ENCODE measurements at places on chromosomes 2 and 18.
A peak's percentile ranks its signal among the peaks of the same experiment; 100 is the strongest.

- DNase-seq = peak; percentile 52
These were observed 540.1 kb downstream of the NRXN1 start for GRCh38 chr2:50491541-50492476.

GRCh38 chr2:150391779-150392178, 95.7 kb downstream of the RND3 start:
- no peak for DNase-seq

DNA sequence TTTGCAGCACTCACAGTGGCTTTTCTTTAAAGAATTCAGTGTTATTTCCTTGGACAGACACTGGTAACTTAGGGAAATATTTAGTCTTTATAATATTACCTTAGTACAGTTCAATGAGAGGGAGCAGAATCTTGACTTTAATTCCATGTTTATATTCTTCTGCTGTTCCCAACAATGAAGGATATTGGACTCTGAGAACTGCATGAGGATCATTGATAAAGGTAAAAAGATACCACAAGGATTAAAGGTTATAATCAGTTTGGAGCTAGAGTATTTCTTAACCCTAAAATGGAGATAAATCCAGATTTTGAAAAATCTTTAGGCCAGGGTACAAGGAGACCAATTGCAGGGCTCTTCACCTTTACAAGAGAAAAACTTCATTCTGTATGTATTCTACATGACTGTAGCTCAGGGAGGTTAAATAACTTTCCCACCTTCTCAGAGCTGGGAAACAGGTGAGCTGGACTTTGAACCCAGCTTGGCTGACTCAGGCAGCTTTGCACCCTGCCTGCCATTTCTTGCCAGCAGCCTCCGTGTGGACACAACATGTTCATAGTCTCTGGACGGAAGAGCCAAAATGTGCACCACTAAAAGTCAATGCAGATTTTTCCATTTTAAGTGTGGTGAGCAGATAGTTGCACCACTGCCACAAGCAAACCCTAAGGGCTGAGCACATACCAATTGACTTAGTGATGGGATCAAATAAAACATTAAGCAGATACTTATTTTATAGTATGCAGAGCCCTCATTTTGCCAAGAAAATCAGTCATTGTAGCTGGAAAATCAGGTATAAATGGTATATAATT, 26.7 kb downstream of the UPP2 start:
- no peak for DNase-seq

- DNase-seq = no peak
These were observed 267.7 kb downstream of the PRKCE start for GRCh38 chr2:45919160-45919650.

DNA sequence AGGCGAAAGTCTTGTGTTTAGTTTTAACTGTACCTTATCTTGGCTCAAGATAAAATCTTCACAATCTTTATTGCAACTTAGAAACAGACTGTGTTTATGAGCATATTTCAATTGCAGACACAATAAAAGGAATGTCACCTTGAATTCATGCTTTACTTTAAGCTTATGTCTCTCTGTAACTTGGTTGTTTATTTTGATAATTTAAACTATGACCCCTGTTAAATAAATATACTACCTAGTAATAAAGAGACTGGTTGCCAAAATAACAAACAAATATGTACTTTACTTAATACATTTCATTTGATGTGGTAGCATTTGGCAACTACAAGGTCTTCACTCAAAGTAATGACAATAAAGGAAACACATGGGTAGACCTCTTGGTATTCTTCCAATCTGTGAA, 202.6 kb downstream of the KCNJ3 start:
- no peak for DNase-seq

GRCh38 chr2:95077530-95077825, 44.1 kb downstream of the MRPS5 start:
- no peak for DNase-seq

DNA sequence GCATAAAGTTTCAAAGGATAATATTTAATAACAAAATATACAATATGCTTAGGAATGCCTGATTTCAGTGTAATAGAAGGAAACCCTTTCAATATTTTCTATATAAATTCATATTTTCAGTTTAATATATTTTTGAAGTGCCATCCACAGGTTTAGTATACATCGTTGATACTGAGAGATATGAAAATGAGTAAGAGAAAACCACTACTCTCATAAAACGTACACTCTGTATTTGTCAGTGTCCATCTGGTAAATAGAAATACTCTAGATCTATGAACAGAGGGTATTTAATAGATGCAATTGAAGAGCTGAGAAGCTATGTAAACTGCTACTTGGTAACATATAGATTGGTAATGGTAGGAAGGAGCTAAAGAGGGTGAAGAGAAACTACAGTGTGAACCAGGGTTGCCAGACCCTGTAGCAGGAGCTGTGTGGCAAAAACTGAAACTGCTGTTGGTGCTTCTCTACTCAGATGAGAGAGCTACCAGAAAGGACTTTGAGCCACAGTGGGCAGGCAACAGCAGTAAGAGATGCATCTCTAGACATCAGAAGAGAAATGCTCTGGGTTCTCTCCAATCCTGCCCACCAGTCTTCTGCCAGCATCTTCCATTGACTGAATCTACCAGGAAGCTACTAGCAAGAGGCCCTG, 187.4 kb downstream of the CCDC102B start:
- no peak for DNase-seq

GRCh38 chr2:231935207-231935524, 9.0 kb upstream of the NPPC start:
- DNase-seq = no peak

GRCh38 chr2:72326759-72327158, 179.1 kb upstream of the CYP26B1 start:
- DNase-seq = peak; percentile 57

GRCh38 chr2:229714080-229714735, at the start of gene DNER:
Gene DNER (minus strand): TSS chr2:229714555. CDS start chr2:229714423, 132 bp downstream.
- no peak for DNase-seq

DNA sequence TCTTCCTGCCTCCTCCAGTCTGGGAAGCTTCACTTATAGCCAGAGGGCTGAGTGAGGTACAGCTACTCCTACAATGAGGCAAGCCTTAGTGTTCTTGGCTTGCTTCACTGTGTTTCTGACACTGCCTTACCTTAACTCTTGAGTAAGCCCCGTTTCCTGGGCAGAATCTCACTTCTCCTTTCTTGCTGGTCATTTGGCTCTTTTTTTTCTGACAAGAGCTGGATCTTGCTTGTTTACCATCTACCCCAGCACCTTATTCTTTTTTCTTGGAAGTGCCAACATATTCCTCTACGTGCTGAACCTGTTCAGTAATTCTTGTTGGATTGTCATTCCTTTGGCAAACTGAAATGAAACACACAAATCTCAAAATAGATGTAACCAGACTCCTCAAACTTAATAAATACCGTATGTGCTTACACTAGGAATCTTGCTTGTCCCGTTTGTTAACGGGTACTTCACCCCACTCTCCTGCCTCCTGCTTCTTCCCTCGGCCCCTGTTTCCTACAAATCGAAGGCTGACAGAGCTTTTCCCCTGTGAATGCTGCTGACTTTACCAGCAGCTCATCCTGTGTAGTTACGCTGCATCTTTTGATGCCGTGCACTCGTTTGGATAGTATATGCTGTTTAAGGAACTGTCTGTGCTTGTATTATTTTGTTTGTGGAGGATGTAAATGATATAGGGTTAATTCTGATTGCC, 132.2 kb downstream of the FMNL2 start:
- peak; percentile 79 for DNase-seq

- no peak for DNase-seq
These were observed 28.7 kb upstream of the KLF11 start for GRCh38 chr2:10014418-10015190.

DNA sequence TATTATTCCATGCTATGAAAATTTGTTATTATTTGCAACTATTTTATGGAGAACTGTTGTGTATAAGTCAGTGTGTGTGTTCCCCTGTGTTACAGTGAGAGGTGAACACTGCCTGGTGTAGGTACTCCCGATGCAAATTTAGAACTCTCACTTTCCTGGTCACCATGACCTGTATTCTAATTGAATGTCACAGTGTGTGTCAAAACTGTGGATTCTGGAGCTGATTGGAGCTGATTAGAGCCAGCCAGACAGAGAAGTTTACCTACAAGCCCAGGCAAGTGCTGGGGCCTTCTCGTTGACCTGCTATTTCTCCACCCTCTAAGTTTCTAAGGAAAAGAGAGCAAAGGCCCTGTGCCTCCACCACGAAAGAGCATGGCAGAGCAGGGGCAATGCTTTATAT, 216.0 kb downstream of the NYAP2 start:
- DNase-seq = no peak

GRCh38 chr2:174581491-174581890, 16.1 kb downstream of the WIPF1 start:
- DNase-seq = no peak

DNA sequence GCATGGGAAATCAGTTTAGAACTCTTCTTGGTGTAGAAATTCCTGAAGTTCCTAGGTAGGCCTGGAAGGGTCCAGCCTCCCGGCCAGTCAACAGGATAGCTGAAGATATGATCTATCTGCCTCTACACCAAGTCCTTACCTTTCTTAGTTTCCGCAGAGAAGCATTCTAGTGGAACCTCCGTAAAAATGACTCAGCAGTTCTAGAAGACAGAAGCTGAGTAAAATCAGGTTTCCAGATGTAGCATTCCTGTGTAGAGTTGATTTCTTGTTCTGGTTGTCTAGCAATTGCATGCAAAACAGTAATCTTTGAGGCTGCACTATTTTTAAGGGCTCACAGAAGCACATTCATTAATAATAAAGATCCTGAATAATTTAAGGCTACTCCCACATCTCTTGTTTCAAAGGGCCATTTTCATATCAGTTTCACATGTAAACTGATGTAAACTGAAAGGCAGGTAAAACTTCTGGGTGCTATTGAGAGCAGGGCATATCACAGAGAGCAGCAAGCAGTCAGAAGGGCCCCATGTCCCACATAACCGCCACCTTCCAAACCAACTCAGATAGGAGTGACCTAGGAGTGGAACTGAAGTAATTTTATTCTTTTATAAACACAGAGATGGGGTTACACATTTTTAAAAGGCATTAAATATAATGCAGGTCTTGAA, 3.2 kb upstream of the DYTN start:
- DNase-seq = no peak

- peak; percentile 56 for DNase-seq
These were observed 191.8 kb downstream of the LPIN1 start for GRCh38 chr2:11938196-11938595.

- DNase-seq = no peak
These were observed 3.1 kb downstream of the KDSR start for GRCh38 chr18:63363951-63364350.

DNA sequence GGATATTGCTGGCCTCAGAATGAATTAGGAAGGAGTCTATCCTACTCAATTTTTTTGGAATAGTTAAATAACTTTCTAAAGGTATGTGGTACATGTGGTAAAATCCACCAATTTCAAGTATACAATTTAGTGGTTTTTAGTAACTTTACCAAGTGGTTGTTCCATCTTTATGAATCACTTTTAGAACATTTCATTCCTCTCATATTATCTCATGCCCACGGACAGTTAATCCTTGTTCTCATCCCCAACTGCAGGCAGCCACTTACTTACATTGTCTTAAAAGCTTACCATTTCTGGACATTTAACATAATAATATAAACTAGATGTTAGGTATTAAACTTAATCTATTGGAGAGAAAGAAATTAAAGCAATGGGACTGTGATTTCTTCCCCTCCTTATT, 146.3 kb upstream of the ZC3H15 start:
- DNase-seq = no peak

DNA sequence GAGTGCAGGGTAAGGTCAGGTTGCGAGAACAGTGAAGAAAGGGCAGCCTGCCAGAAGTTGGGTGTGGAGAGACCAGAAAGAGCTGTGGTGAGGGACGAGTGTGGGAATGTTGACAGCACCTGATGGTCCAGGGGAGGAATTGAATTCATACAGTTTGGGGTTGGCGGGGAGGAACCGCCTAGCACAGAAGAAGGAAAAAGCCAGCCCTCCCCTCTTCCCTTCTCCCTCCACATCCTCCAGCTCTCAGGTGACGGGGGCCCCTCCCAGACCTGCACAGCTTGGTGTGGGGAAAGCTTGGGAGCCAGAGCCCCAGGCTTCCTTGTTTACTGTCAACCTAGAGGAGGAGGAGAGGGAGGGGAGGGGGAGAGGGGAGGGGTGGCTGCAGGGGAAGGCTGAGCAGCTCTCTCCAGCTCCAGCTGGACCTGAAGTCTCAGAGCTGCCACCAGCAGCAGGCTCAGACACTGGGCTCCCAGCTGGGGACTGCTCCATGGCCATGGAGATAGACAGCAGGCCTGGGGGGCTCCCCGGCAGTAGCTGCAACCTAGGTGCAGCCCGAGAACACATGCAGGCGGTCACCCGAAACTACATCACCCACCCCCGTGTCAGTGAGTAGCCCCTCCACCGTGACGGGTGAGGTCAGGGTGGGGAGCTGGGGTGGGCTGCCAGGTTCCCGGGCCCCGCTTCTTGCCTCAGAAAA, at the start of gene ATP6V1B1:
Gene ATP6V1B1 (plus strand): TSS at position 433 of the 697 bp plus-strand sequence. CDS start 55 bp downstream, at position 488.
- DNase-seq = no peak

DNA sequence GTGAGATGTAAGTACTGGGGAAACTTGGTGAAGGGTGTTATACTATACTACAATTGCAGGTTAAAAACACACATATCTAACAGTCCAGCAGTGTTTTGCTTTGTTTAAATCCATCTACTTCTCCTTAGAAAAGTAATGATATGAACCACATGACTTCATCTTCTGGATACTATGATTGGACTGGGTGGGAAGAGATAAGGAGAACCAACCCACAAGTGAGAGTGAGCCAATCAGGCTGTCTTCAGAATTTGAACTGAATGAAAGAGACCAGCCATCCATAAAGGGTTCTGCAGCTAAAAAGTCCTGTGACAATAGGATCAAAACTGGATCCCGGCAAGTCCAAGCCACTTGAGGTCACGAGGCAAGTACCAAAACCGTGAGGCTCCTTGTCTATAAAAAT, 46.6 kb downstream of the KANSL3 start:
- DNase-seq = no peak

- DNase-seq = no peak
These were observed 54.4 kb upstream of the CCDC68 start for GRCh38 chr18:55013685-55014084.

GRCh38 chr2:21667638-21668037, 543.9 kb downstream of the TDRD15 start:
- DNase-seq = no peak

DNA sequence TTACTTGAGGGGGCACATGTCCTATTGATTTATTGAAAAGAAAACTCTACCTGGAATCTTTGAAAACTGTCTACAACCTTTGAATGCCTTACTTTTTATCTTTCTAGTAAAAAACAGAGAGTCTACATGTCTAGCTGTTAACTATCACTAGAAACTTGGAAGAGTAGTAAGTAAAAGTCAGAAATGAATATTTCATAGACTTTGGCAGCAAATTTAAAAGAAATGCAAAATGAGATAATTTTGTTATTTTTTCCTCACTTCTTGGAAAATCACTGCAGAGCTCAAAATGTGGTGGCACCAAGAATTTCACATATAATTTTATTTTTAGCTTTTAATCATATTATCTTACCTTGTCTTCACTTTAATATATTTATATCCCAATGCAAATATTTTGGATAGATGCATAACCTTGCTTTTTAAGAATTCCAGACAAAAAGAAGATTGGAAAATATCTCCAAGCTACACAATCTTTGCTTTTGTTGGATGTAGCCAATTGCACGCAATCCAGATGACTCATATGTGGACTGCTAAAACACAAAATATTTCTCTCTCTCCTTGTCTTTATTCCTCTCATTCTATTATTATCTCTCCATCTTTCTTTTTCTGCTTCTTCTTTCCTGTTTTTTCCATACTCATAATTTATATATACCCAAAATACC, 92.2 kb upstream of the DSEL start:
- peak; percentile 92 for DNase-seq
